NCI-H1417 (cell line): ENCODE measurements at places on chromosomes 3 and 15.
A peak's percentile ranks its signal among the peaks of the same experiment; 100 is the strongest.

- DNase-seq = no peak
These were observed 3.8 kb downstream of the CSRNP1 start for GRCh38 chr3:39149498-39150147.

GRCh38 chr3:74491874-74492273 is 122.6 kb downstream of the CNTN3 start:
- DNase-seq = no peak

GRCh38 chr3:149964291-149964690 is 6.4 kb downstream of the PFN2 start:
- DNase-seq = no peak

DNA sequence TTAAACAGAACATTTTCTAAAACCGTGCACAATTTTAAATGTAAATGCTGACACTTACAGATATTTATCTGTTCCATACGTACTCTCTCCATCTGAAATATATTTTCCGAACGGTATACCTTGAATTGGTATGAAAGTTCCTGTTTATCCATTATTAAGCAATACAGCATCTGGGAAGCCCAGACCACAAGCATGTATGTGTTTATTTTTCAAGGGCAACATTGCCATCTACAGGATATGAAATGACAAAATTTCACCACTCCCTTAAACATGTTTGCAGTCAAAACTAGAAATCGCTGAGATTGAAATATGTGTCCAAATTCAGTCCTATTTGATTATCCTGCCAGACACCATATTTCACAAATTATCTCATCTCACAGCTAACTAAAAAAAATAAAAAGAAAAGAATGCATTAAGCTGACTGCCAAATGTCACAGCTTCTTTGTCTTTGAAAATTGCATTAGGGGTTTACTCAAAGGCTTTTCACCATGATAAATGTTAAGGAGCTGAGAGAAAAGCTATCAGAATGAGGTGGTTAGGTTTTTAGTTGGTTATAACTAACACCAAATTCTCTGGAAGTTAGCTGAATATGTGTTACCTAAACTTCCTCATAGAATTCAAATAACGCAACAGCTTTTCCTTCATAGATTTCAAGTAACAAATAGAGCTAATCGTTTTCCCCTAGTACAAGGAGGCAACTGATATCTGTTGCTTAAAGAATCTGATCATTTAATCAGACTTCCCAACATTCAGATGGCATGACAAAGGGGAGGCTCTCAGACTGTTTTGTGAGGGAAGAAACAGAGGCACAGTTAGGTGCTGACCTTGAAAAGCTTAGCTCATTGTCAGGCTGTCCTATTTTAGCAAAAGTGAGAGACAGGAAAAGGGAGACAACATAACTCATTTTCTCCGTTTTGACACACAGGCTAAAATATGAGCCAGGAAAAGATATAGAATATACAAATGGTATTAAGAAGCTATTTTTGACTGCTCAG is 533.1 kb downstream of the TBL1XR1 start:
- peak; percentile 63 for DNase-seq

DNA sequence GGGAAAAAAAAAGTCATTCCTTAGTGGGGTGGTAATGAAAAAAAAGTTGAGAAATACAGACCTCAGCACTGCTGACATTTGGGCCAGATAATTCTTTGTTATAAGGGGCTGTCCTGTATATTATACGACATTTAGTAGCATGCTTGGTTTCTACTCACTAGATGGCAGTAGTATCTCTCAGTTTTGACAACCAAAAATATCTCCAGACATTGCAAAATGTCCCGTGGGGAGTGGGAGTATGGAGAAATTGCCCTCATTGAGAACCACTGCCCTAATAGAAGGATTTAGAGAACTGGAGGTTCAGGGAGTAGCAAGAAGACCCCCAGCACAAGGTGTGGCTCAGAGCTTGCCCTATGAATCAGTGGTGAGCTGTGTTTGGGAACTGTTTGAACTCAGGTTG is 28.6 kb upstream of the TEX264 start:
- no peak for DNase-seq

GRCh38 chr3:31661286-31661685 is 128.6 kb downstream of the STT3B start:
- DNase-seq = no peak

- no peak for DNase-seq
These were observed 59.9 kb downstream of the ADCY5 start for GRCh38 chr3:123388811-123389627.

DNA sequence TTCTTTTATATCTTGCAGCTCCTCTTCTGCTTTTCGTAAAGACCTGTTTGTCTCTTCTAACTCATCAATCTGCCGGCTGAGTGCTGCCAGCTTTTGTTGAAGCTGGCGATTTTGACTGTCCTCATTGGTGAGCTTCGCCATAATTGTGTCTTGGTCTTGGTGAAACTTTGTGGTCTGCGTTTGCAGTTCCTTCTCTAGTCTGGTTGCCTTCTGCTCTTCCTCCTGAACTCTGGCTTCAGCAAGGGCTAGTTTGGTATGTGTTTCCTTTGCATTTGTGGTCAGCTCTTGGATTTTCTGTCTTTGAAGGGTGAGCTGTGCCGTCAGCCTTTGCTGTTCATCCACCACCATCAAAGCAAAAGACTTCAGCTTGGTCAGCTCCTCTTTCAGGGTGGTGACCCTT is 32.9 kb downstream of the CMSS1 start:
- DNase-seq = no peak

DNA sequence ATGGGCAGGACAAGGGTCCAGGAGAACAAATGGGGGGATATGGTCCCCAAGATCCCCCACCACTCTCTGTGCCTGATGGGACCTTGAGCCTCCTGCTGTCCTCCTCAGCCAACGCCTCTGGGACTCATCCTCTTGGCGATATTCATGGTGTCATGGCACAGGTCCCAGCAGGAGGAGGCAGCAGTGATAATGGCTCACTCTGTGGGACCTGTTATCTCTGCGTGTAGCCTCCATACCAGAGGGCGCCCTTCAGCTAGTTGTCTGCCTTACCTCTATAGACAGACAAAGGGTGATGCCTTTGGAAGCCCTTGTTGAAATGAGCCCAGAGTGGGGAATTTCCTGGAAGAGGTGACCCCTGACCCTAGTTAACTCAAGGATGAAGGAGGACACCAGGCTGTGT is 7.4 kb downstream of the ZBTB47 start:
- no peak for DNase-seq

GRCh38 chr3:89740881-89741177 is 633.4 kb downstream of the EPHA3 start:
- no peak for DNase-seq

DNA sequence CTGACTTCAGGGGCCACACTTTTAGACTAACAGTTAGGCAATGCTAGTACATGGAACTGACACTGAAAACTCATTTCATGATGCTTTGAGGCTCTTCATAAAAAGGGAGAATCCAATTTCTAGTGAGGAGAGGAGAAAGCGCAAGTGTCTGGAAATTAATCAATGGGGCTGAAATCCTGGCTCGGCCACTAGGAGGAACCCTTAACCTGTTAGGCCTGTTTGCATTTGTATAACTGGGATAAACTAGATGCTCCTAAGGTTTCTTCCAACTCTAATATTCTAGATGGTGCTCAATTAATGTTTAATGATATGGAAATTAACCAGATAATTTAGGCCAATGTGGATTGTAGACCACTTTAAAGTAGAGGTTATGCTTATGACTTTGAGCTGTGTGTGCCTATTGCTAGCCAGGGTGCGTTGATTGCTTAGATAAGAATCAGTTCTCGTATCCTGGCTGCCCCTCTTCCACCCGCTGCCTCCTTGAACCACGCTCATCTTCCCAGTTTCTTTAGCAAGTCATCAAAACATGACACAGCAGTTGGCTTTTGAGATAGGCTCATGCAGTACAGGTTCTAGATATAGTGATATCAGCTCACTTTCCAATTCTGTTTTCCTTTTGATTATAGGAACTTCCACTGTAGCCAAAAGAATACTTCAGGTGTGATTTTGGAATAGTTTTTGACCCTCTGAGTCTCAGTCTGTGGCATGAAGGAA is 16.8 kb upstream of the CRBN start:
- peak; percentile 3 for DNase-seq

- DNase-seq = no peak
These were observed 4.7 kb downstream of the PLA2G4F start for GRCh38 chr15:42151736-42152135.

DNA sequence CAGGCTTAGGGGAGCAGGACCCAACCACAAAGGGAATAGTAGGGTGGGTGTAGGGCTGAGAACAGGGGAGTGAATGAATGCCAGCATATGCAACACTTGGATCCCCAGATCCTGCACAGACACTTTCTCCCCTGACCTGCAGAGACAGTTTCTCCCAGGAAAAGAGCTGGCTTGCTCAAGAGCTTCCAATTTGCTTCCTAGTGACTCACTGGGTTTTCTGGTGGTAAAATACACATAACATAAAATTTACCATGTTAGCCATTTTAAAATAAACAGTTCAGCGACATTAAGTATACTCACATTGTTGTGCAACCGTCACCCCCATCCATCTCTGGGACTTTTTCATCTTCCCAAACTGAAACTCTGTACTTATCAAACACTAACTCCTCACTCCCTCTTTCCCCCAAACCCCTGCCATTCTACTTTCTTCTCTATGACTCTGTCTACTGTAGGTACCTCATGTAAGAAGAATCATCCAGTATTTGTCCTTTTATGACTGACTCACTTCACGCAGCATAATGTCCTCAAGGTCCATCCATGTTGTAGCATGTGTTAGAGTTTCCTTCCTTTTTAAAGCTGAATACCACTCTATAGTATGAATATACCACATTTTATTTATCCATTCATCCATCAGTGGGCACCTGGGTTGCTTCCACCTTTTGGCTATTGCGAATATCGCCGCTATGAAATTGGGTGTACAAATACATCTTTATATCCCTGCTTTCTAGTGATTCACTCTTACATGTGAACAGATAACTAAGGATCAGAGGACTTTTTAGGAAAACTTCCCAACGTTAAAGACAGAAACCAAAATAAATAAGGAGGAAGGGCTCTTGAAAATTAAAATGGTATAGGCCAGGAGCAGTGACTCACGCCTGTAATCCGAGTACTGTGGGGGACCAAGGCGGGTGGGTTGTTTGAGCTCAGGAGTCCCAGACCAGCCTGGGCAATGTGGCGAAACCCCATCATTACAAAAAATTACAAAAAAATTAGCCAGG is 95.6 kb upstream of the TJP1 start:
- no peak for DNase-seq

DNA sequence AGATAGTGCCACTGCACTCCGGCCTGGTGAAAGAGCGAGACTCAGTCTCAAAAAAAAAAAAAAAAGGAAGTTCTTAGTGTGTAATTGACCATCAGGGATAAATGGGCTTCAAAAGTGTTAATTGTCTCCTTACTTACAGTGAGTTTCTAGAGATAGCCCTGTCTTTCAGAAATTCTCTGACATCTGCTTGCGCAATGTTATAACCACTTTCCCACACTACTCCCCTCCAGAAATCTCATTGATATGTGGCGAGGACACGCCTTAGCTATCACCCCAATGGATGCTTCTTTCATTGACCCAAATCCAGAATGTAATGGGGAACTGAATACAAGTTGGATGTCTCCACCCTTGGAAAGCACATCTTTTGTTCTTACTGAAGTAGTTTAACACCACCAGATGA is 70.9 kb downstream of the GMPS start:
- no peak for DNase-seq

GRCh38 chr3:12195231-12195630 is 36.5 kb upstream of the TIMP4 start:
- DNase-seq = no peak

GRCh38 chr3:67011414-67012131 is 13.5 kb downstream of the KBTBD8 start:
- DNase-seq = no peak

- DNase-seq = no peak
These were observed 246.5 kb downstream of the MYRIP start for GRCh38 chr3:40055956-40056355.

DNA sequence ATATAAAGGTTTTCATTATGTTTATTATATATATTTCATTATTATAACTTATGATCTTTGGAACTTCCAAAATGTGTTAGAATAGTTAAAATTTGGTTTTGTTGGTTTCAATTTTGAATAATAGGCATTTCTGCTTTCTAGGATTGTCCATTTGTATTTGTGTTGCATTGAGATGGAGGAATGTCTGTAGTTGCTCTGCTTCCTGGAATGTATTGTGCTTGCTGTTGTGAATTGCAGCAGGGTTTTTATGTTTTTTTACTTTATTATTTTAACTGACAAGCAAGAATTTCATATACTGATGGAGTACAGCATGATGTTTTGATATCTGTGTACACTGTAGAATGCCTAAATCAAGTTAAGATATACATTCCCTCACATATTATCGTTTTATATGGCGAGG is 247.4 kb downstream of the XXYLT1 start:
- DNase-seq = no peak

GRCh38 chr15:28991236-28992171 is 105.7 kb downstream of the APBA2 start:
- no peak for DNase-seq

GRCh38 chr3:172065527-172065926 is 26.1 kb downstream of the FNDC3B start:
- DNase-seq = no peak

DNA sequence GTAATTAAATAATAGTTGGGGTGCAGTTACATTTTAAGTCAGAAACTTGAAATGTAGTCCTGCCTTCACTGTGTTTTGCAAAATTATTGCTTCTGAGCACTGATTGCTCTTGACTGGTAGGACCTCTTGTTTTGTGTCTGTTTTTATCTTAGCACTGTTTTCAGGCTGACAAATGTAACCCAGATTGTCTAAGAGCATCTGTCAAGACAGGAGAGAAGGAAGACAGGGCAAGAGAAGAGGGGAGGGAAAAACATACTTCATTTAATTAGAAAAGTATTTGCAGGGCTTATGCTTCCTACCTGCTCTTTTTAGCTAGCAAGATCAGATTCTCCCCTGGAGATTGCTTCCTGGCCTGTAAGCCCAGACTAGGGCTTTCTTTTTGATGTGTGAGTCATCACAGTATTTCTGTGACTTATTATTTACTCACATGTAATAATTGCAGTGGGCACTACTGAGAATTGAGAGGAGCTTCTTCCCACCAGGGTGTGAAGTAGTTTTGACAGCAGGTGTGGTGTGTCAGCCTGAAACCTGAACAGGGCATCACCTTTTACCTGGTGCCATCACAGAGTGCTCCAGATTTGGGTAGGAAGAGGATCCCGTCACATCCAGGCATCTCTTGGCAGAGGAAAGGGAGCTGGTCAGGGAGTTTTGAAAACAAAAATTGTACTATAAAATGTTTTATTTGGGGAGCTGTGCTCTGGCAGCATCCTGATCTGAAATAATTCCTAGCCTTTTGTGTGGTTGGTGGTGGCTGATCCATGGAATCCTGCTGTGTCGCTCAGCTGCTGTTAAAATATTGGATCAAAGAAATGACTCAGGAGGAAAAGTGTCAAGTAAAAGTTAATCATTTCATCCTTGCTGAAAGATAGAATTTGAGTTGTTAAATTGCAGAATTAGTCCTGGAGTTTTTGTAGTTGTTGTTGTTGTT is 98.2 kb downstream of the TMEM108 start:
- DNase-seq = peak; percentile 95

DNA sequence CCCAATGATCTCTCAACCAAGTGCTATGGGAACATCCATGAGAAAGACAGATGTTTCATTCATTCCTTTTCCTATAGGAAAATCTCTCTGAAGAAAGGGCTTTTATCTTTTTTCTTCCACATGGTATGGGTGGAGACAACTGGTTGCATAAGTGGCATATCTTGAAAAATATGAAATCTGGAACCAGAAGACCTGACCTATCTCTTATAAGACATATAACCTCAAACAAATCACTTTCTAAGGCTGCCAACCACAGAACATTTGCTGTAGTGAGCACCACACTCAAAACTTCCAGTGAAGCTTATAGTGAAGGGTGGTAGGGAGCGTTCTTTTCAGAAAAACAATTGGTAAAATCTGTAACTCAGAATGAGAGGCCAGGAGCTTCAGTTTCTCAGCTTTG is 58.5 kb downstream of the SHQ1 start:
- DNase-seq = no peak

GRCh38 chr15:50979041-50979440 is 70.6 kb downstream of the AP4E1 start:
- no peak for DNase-seq
